ENCODE measurements at places on chromosomes 1 and 21. TPM values are rescaled to one million over a fixed set of nuclear protein-coding genes. Genes with fewer than 3 reads are reported as not detected.

DNA sequence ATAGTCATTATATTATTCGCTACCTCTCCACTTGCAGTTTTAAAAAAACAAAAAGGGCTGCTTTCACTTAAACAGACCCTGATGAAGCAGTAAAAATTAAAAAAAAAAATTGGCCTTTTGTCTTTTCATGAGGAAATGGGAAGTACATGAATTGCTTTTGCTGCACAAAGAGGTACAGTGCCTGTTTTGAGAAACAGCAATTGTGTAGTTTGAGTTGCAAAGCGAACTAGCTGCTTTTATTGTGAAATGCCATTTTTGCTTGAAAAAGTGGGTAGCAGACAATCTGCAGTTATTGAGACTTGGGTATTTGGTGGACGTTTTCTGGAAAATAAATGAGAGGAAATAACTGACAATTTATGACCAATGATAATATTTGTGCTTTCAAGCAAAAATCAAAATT, 7.0 kb downstream of the DIP2A start:
- no peak for DNase-seq
- peaks cover 4% of the 10 kb centered on the region for H3K36me3 ChIP-seq
- no peak overlapping the region for H3K27ac ChIP-seq
- no peak overlapping the region for H3K4me3 ChIP-seq
- no peaks in the 10 kb centered on the region for H3K27me3 ChIP-seq

Gene ZNF695
- total RNA-seq, result 21.8 TPM

GRCh38 chr1:64679177-64679576, 65.7 kb upstream of the RAVER2 start:
- H3K4me3 ChIP-seq, result no peak overlapping the region
- no peak overlapping the region for H3K27ac ChIP-seq
- no peaks in the 10 kb centered on the region for H3K27me3 ChIP-seq

- DNase-seq, result no peak
- no peak overlapping the region for H3K27ac ChIP-seq
- H3K27me3 ChIP-seq, result no peaks in the 10 kb centered on the region
- peaks cover 34% of the 10 kb centered on the region for H3K4me1 ChIP-seq
- H3K36me3 ChIP-seq, result peaks cover 21% of the 10 kb centered on the region
These were observed 62.7 kb downstream of the BCL9 start for GRCh38 chr1:147603986-147604385.

DNA sequence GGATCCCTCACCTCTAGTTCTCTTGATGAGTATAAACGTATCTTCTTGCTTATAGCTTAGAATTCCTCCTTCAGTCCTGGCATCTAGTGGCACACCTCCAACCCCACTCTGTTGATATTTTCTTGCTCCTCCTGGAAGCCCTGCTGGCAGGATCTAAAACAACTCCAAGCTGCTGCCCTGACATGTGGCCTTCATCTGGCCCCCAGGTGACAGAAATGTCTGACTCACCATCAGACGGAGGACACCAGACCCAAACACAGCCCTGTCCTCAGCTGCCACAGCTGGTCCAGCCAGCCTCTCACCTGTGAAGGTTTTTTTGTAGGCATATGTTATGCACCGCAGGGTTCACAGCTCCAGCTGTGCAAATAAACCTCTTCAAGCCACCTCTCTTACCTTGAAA, 53.4 kb downstream of the KRTAP19-8 start:
- H3K4me3 ChIP-seq, result no peak overlapping the region
- H3K27me3 ChIP-seq, result no peaks in the 10 kb centered on the region
- no peaks in the 10 kb centered on the region for H3K4me1 ChIP-seq
- H3K27ac ChIP-seq, result no peak overlapping the region
- H3K36me3 ChIP-seq, result no peaks in the 10 kb centered on the region
- DNase-seq, result no peak

DNA sequence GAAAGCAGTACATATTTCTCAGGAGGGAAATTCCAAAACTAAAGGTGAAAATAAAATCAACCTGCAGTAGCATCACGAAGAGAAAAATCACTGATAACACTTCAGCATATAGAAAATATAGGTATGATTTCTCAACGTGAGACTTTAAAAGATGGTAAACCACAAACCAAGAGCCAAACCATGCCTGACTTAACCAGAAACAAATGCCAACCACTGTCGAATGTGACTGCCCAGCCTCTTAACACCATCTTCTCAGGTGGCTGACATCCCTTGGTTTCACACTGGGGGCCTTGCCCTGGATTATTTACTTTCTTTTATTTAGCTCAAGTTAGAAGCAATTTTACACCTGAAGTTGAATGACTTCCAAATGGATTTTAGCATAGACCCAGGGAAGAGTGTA, 10.1 kb downstream of the HMGCS2 start:
- no peak overlapping the region for H3K27ac ChIP-seq
- no peak overlapping the region for H3K4me3 ChIP-seq
- no peaks in the 10 kb centered on the region for H3K4me1 ChIP-seq
- H3K27me3 ChIP-seq, result no peaks in the 10 kb centered on the region
- no peak for DNase-seq

Gene PSRC1
- 102 TPM for total RNA-seq

GRCh38 chr21:45640888-45641479, 2.5 kb upstream of the PCBP3 start:
- H3K4me3 ChIP-seq, result peak overlapping the region; percentile 64
- H3K4me1 ChIP-seq, result peaks cover 10% of the 10 kb centered on the region
- H3K27ac ChIP-seq, result no peak overlapping the region
- no peaks in the 10 kb centered on the region for H3K36me3 ChIP-seq
- peaks cover 54% of the 10 kb centered on the region for H3K27me3 ChIP-seq

DNA sequence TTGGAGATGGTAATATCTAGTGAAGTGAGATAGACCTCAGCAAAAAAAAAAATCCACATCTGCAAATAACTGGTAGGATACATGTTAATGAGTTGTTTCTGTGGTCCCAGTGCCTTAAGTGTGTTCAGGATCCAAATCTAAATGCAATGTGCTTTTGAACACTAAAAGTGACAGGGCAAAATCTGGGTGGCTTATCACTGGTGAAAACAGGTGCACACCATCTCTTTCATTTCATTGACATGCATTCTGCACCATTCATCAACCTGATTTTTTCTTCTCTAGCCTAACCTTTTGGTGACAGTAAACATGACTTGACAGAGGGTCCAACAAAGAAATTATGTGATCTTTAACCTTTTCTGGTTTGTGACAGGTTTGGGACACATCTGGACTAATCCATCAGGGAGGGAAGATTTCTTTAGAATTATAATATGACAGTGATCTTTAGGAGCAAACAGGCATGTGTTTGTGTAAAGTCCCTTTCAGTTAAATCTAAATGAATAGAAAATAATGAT, 201.6 kb upstream of the NEGR1 start:
- H3K27ac ChIP-seq, result no peak overlapping the region
- peaks cover 2% of the 10 kb centered on the region for H3K36me3 ChIP-seq
- peaks cover 3% of the 10 kb centered on the region for H3K27me3 ChIP-seq

- H3K27me3 ChIP-seq, result no peaks in the 10 kb centered on the region
- peaks cover 33% of the 10 kb centered on the region for H3K4me1 ChIP-seq
- H3K4me3 ChIP-seq, result peak overlapping the region; percentile 47
- no peaks in the 10 kb centered on the region for H3K36me3 ChIP-seq
- H3K27ac ChIP-seq, result peak overlapping the region; percentile 83
These were observed 64.1 kb downstream of the DDR2 start for GRCh38 chr1:162696286-162696862.

DNA sequence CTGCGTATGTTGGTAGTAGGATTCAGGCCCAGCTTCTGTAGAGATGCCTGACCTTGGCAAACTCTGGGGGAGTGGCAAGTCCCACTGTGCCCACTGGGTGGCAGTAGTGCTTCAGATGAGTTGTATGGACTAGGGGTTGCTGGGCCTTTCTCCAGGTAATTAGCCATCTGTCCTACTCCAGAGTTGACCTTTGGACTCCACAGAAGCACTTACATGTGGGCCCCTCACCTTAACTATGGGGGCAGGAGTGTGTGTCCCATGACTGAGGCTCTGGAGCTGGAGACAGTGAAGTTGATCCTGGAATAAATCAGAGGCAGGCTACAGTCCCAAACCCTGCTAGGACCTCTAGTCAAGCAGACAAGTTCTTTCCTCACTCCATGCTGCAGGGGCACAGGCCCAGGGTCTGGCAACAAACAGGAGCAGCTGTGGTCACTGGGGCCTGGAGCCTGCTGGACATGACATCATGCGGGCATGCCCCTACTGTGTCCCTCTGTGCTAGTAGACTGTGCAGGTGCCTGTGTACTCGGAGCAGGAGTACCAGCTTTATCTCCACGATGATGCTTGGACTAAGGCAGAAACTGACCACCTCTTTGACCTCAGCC, 4.6 kb downstream of the DMAP1 start:
- peaks cover 27% of the 10 kb centered on the region for H3K4me1 ChIP-seq
- peak overlapping the region; percentile 79 for H3K4me3 ChIP-seq
- peaks cover 2% of the 10 kb centered on the region for H3K27me3 ChIP-seq
- peak; percentile 87 for DNase-seq

GRCh38 chr1:39876144-39876543, 7.2 kb downstream of the TRIT1 start:
- H3K27ac ChIP-seq, result no peak overlapping the region
- no peaks in the 10 kb centered on the region for H3K27me3 ChIP-seq
- H3K4me3 ChIP-seq, result no peak overlapping the region
- H3K36me3 ChIP-seq, result peaks cover 9% of the 10 kb centered on the region
- no peak for DNase-seq
- H3K4me1 ChIP-seq, result peaks cover 53% of the 10 kb centered on the region

Gene RNU1-2
- 2,478 TPM for total RNA-seq

Gene S100A7A
- not detected for total RNA-seq

DNA sequence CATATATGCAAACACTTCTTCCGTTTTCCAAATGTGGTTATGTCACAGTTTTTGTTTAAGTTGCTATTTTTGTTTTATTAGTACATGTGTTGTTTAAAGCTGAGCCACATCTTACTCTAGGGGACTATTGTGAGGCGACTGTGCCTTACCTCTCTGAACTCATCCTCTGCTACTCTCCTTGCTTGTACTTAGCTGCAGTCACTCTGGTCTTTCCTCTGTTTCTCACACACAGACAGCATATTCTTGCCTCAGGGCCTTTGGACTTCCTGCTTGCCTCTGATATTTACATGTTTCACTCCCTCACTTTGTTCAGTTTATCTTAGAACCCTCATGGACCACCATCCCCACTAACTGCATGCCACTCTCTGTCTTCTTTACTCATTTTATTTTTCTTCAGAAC, 101.1 kb downstream of the MACF1 start:
- H3K27ac ChIP-seq, result peak overlapping the region; percentile 32
- H3K36me3 ChIP-seq, result peaks cover 25% of the 10 kb centered on the region
- no peaks in the 10 kb centered on the region for H3K27me3 ChIP-seq
- no peak overlapping the region for H3K4me3 ChIP-seq

DNA sequence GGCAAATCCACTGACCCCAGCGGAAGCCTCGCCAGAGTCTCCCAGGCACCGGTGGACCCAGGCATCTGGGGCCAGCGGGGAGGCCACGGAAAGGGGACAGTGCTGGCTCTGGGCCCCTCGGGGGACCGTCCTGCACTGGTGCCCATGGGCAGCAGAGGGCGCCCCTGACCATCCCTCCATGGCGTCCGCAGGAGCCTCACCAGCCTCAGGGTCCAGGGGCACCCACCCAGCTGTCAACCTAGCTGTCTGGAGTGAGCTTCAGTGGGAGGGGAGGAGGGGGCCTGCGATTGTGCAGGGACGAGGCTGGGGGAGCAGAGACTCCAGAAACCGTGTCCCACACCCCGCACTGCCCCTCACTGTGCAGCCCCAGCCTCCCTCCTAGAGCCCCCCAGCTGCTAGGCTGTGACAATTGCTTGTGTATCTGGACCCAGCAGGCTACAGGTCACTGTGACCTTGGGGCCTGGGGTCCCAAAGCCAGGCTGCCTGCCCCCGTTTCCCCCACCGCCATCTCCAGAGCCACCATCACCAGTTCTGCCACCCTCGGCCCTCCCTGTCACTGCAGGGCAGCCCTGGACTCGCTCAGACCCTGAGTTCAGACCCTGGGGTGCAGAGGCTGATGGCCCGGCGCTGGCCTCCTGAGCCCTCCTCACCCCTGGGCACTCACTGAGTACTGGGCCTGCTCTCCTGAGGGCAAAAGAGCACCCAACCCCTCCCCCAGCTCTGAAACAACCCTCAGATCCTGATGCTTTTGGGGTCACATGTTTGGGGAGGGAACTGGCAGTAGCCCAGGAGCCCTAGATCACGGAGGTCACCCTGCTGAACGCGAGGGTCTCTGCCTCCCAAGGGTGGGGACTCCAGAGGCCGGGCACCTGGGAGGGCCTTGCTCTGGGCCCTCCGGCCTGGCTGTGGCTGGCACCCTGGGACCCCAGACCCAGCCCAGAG, 10.6 kb upstream of the COL6A1 start:
- H3K36me3 ChIP-seq, result no peaks in the 10 kb centered on the region
- no peak overlapping the region for H3K27ac ChIP-seq
- H3K27me3 ChIP-seq, result peaks cover 24% of the 10 kb centered on the region
- peak; percentile 80 for DNase-seq

- H3K4me3 ChIP-seq, result no peak overlapping the region
- no peaks in the 10 kb centered on the region for H3K36me3 ChIP-seq
- H3K27me3 ChIP-seq, result no peaks in the 10 kb centered on the region
- peaks cover 12% of the 10 kb centered on the region for H3K4me1 ChIP-seq
These were observed 46.4 kb downstream of the AJAP1 start for GRCh38 chr1:4700801-4701200.

Gene DNAJC11
- total RNA-seq, result 86.6 TPM

GRCh38 chr21:45266518-45267389, 20.9 kb downstream of the POFUT2 start:
- no peaks in the 10 kb centered on the region for H3K4me1 ChIP-seq
- no peak for DNase-seq
- no peaks in the 10 kb centered on the region for H3K27me3 ChIP-seq
- H3K4me3 ChIP-seq, result no peak overlapping the region

DNA sequence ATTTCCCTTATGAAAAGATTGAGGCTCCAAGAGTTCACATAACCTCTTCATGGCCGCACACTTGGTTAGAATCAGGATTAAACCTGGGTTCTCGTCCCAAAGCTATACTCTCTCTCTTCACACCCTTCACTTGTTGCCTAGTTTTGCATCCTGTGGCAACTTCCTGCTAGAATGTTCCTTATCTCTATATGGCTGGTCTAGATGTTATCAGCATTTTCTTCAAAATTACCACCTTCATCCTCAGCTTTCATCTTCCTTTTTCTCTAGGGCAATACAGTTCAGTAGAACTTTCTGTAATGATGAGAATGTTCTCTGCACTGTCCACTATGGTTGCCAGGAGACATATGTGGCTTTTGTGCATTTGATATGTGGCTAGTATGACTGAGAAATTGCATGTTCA, 31.1 kb upstream of the BCAR3 start:
- no peaks in the 10 kb centered on the region for H3K36me3 ChIP-seq
- no peak overlapping the region for H3K4me3 ChIP-seq
- no peak for DNase-seq

Gene ADAMTS1
- total RNA-seq, result 35.9 TPM

- no peaks in the 10 kb centered on the region for H3K27me3 ChIP-seq
- H3K4me3 ChIP-seq, result no peak overlapping the region
- peaks cover 3% of the 10 kb centered on the region for H3K36me3 ChIP-seq
- no peak overlapping the region for H3K27ac ChIP-seq
- no peak for DNase-seq
These were observed 163.6 kb downstream of the ST6GALNAC3 start for GRCh38 chr1:76238094-76238628.

DNA sequence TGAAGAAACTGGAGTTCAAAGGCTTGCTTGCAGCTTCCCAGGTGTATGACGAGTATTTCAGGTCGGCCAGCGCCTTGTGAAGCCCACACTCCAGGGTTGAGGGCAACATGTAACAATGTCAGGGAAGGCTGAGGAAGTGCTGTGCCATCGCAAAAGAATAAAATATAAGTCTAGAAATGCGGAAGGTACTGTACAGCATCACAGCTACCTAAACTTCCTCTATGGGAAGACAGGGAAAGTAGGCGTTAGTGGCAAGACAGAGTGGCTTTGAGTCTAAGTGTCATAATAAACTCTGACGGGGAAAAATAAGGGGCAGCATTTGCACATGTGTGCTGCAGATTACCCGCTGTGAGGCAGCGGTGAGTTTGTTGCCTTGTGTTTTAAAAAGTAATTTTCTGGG, 28.9 kb downstream of the DOP1B start:
- H3K4me3 ChIP-seq, result no peak overlapping the region
- DNase-seq, result no peak
- H3K27ac ChIP-seq, result no peak overlapping the region
- peaks cover 5% of the 10 kb centered on the region for H3K4me1 ChIP-seq
- H3K36me3 ChIP-seq, result no peaks in the 10 kb centered on the region
- H3K27me3 ChIP-seq, result no peaks in the 10 kb centered on the region

Gene UBE2U
- not detected for total RNA-seq
